K562 (cell line): ENCODE measurements at places on chromosomes 6 and 20.

DNA sequence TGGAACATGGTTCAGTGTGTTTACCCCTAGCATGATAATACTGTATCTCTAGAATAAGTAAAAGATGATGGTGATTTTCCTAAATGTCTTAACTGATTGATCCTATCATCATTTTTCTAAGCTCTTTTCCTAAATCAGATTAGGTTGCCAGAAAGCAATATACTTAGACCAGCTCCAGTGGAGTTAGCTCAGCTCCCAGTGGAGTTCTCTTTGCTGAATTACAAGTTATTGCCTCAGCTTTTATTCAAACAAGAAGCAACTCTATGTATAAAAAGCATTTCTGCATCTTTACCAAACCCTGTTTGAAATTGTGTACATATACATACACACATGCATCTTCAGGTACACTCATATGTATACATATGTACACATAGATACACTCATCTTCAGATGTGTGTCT is 44.9 kb downstream of the SNX9 start:
- H3K4me1 ChIP-seq, result peaks cover 9% of the 10 kb centered on the region; the same call in 1 of the 2 replicates
- H3K36me3 ChIP-seq, result peaks cover 57% of the 10 kb centered on the region
- H3K27ac ChIP-seq, result peak overlapping the region; percentile 54; the same call in 1 of the 3 replicates
- no peak overlapping the region for H3K4me3 ChIP-seq
- no peaks in the 10 kb centered on the region for H3K27me3 ChIP-seq

- no peak for DNase-seq
- H3K27ac ChIP-seq, result no peak overlapping the region
- H3K36me3 ChIP-seq, result no peaks in the 10 kb centered on the region
- peaks cover 34% of the 10 kb centered on the region for H3K27me3 ChIP-seq
These were observed 74.2 kb downstream of the RIOK1 start for GRCh38 chr6:7463785-7464184.

DNA sequence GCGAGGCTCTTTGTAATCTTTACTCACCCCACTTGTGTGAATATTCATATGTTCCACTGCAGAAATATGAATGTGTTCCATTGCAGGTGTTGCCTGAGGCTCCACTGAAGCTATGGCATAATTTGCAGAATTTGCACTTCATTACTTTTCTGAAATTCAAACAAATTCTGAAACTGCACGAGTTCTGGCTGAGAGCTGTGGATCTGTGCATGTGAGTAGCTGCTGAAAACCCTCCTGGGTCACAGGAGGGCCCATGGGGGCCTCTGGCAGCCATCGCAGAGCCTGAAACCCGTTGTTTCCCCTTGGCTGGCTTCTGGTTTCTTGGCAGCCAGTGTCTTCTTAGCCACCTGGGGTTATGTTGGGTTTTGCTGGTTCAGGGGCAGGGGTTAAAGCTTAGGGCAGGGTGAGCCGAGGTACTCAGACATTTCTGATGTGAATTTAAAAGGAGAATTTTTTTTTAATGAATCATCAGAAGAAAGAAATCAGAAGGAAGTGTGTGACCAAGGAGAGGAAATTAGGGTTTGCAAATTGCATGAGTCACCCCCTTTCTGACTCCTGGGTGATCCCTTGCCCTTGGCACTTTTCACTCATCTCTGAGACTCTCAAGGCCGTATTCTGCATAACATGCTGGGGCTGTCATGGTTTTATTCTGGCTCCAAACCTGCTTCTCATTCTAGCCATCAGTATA is 40.6 kb downstream of the TOX2 start:
- H3K4me3 ChIP-seq, result no peak overlapping the region
- no peak for DNase-seq
- no peaks in the 10 kb centered on the region for H3K36me3 ChIP-seq
- peaks cover 5% of the 10 kb centered on the region; the same call in 1 of the 3 replicates for H3K27me3 ChIP-seq

- no peaks in the 10 kb centered on the region for H3K4me1 ChIP-seq
- H3K27ac ChIP-seq, result no peak overlapping the region
- no peaks in the 10 kb centered on the region for H3K36me3 ChIP-seq
These were observed 14.0 kb upstream of the LOC128125822 start for GRCh38 chr6:63558278-63558677.

DNA sequence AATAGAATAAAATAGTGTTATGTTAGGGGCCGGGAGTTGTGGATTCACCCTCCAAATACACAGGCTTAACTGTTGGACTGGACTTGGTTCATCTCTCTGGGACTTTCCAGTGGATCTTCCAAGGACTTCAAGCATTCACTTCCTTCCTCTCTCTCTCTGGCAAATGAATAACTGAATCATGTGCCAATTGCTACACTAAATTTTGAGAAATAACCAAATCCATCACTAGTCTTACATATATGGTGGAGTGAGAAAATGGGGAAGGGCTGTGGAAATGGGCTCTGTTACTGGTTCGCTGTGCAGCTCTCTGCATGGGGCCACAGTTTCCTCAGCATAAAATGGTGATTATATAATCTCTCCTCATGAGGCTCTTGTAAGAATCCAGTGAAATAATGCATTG is 6.8 kb upstream of the KIAA1755 start:
- H3K4me1 ChIP-seq, result no peaks in the 10 kb centered on the region
- no peak for DNase-seq
- H3K36me3 ChIP-seq, result no peaks in the 10 kb centered on the region
- peaks cover 4% of the 10 kb centered on the region; the same call in 1 of the 3 replicates for H3K27me3 ChIP-seq
- no peak overlapping the region for H3K27ac ChIP-seq

DNA sequence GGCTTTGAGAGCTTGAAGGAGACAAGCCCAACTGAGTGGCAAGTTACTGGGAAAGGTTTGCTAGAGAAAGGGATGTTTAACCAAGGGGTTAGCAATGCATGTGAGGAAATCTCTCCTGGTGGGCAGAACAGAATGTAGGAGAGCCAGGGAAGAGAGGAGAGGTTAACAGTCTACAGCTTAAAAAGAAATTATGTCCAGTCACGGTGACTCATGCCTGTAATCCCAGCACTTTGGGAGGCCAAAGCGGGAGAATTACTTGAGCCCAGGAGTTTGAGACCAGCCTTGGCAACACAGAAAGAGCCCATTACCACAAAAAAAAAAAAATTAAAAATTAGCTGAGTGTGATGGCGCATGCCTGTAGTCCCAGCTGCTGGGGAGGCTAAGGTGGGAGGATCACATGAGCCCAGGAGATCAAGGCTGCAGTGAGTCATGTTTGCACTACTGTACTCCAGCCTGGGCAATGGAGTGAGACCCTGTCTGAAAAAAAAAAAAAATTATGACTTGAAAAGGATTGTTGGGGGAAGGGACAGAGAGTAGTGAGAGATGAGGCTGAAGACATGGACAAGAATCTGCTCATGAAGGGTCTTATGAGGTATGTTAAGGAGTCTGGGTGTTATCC is 264.9 kb downstream of the TBC1D7 start:
- no peaks in the 10 kb centered on the region for H3K4me1 ChIP-seq
- H3K27me3 ChIP-seq, result no peaks in the 10 kb centered on the region; the same call in 1 of the 2 replicates
- H3K4me3 ChIP-seq, result no peak overlapping the region
- no peak for DNase-seq
- H3K36me3 ChIP-seq, result no peaks in the 10 kb centered on the region

DNA sequence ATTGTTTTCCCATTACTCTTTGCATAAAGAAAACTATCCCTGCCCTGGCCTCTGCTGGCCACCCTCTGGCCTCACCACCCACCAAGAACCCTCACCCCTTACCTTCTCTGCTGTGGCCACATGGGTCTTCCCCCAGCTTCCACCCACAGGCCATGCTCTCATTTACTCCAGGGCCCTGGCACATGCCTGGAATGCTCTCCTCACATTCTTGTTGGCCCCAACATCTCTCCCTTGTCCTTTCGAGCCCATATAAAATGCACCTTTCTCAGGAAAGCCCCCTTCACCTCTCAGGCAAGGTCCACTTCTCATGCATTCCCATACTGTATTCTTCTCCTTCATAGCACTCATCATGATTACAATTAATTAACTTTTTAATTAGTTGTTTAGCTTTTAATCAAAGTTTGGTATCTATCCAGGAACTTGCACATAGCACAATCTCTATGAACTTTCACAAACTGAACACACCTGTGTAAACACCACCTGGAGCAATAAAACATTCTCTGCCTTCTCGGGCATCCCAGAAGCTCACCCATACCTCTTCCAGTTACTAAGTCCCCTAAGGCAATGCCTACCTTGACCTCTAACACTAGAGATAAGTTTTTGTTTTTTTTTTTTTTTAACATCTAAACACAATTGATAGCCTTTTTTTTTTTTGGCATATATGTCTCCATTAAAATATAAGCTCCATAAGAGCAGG is 617.2 kb downstream of the PTPRT start:
- DNase-seq, result no peak
- H3K27ac ChIP-seq, result no peak overlapping the region
- H3K4me3 ChIP-seq, result no peak overlapping the region
- no peaks in the 10 kb centered on the region for H3K27me3 ChIP-seq

DNA sequence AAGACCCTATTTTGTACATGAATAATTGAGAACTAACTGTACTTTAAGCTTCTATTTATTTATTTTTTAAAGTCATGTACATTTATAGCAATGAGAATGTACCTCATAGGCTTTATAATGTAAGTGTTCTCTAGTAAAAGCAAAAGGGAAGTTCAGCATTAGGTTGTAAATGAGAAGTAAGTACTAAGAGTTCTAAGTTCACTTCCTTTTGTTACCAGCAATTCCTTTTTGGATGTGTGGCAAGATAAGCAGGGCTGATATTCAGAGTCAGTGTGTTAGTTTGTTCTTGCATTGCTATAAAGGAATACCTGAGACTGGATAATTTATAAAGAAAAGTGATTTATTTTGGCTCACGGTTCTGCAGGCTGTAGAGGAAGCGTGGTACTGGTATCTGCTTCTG is 54.0 kb upstream of the CCN2 start:
- no peak overlapping the region for H3K4me3 ChIP-seq
- DNase-seq, result no peak
- H3K4me1 ChIP-seq, result no peaks in the 10 kb centered on the region
- H3K27ac ChIP-seq, result no peak overlapping the region

GRCh38 chr20:9903048-9903655 is 64.3 kb upstream of the PAK5 start:
- H3K27me3 ChIP-seq, result no peaks in the 10 kb centered on the region
- no peak overlapping the region for H3K4me3 ChIP-seq
- H3K27ac ChIP-seq, result no peak overlapping the region
- no peaks in the 10 kb centered on the region for H3K4me1 ChIP-seq

GRCh38 chr20:42957018-42957703 is 232.5 kb downstream of the PTPRT start:
- no peaks in the 10 kb centered on the region for H3K4me1 ChIP-seq
- H3K4me3 ChIP-seq, result no peak overlapping the region
- no peaks in the 10 kb centered on the region for H3K36me3 ChIP-seq
- H3K27me3 ChIP-seq, result no peaks in the 10 kb centered on the region
- no peak overlapping the region for H3K27ac ChIP-seq

DNA sequence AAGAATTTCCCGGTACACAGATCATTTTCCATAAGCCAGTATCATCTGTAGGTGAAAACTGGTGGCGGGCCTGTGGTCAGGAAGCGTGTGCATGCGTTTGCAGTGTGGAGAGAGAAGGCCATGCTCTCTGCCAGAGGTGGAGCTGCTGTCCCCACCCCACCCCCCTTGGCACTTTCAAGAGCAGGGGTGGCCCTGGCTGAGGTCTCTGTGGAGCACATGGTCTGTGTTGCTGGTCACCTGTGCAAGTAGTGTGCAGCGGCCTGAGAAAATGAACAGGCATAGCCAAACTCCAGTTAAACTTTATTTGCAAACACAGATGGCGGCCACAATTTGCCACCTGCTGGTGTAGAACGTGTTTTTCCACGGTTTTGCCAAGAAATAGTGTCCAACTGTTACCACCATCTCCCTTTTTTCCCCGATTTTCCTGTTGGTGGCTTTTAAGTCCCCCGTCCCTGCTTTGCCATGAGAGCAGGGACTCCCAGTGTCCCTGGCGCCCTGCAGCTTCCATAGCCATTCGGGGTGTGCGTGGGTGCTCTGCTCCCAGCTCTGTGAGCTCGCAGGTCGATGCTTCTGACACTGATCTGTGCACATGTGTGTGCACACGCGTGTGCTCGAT is 2.5 kb downstream of the ADRM1 start:
- peaks cover 67% of the 10 kb centered on the region for H3K36me3 ChIP-seq
- H3K27ac ChIP-seq, result peak overlapping the region; percentile 29; the same call in 1 of the 3 replicates
- peak overlapping the region; percentile 71 for H3K4me3 ChIP-seq
- no peaks in the 10 kb centered on the region for H3K27me3 ChIP-seq
- peak; percentile 19 for DNase-seq

DNA sequence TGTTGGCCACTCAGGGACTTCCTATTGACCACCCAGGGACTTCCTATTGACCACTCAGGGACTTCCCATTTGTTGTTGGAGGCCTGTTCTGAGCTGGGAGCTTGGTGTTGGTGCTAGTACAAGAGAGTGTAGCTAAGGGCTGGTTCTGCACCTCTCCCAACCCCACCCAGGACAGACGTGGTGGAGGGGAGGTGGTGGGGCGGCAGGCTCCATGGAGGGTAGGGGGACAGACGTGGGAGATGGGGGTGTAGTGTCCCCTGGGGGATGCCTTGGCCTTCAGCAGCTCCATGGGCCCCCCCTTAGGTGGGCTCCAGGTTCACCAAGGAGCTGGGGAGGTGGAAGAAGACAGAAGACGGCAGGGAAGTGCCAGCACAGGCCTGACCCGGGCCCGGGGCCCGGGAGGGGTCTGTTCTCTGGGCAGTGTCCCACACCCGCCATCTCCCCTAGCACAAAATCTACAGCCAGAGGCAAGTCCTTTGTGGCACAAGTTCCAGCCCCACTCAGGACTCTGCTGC is 33.9 kb downstream of the CHRNA4 start:
- H3K4me1 ChIP-seq, result no peaks in the 10 kb centered on the region
- no peak overlapping the region for H3K27ac ChIP-seq
- H3K36me3 ChIP-seq, result no peaks in the 10 kb centered on the region
- H3K4me3 ChIP-seq, result no peak overlapping the region

- H3K4me3 ChIP-seq, result no peak overlapping the region
- H3K36me3 ChIP-seq, result no peaks in the 10 kb centered on the region
- no peaks in the 10 kb centered on the region for H3K27me3 ChIP-seq
- peaks cover 3% of the 10 kb centered on the region; the same call in 1 of the 2 replicates for H3K4me1 ChIP-seq
- no peak for DNase-seq
- H3K27ac ChIP-seq, result no peak overlapping the region
These were observed 45.7 kb downstream of the PREX1 start for GRCh38 chr20:48782053-48782452.

GRCh38 chr6:30885999-30886896 is 1.9 kb downstream of the DDR1 start:
- peak; percentile 84 for DNase-seq
- peak overlapping the region; percentile 70 for H3K27ac ChIP-seq
- H3K4me1 ChIP-seq, result peaks cover 64% of the 10 kb centered on the region
- no peaks in the 10 kb centered on the region for H3K27me3 ChIP-seq
